ENCODE measurements at places on chromosomes 11 and 22. TPM values are rescaled to one million over a fixed set of nuclear protein-coding genes. Genes with fewer than 3 reads are reported as not detected.

DNA sequence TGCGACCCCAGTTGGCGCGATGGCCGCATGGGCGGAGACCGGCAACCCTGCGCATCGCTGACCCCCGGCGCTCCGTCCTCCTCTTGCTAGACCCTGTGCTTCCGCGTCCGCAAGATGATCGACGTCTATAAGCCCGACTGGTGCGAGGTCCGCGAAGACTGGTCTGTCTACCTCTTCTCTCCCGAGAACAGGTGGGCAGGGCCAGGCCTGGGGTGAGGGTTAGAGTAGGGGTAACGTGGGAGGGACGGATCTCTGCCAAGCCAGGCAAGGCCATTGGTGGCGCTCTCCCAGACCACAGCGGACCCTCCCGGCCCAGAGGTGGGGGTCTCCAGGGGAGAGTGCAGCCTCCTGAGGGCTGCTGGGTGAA, 92.1 kb downstream of the CACNA1I start:
- DNase-seq: no peak

DBX1 gene
- not detected for total RNA-seq

DNA sequence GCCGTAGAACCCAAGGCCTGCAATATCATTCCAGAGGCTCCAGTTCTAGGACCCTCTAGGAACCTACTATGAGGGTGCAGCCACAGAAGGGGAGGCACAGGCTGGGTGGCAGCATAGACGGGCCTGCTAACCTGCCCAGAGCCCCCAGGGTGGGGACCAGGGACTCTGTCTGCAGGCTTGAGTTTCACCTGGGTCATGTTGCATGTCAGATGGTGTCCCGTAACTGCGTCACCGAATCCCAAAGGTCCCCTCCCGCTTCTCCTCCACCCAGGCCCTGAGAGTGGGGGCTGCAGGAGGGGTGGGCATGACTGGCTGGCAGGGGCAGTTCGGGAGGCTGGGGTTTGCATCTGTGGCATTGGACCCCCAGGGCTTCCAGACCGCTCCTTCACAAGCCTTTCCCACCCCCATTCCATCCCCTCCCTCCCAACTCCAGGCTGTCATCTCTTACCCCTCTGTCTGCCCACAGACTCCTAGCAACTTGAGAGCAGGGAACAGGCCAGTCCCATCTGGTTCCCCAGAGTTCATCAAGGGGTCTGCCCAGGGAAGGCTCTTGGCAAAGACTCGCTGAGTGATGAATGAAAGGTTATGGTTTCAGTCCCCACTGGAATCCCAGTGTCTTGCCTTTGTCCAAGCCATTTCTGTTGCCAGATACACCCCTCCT, 16.3 kb downstream of the MYO7A start:
- DNase-seq: no peak

DNA sequence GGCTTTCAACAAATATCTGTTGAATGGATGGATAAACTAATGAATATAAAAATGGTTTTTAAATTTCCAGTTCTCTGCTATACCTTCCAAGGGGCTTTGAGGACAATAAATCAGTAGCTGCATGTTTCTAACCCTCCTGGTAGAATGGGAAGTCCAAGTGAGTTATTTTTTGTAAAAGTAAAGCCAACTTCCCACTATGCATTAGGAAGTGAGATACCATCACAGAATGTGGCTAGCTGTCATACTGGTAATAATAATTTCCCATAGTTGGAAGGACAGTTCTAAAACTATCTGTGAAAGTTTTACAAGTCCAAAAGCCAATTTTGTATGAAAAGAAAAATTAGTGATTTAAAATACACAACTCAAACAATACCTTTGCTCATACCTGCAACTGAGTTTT, 50.0 kb downstream of the TMEM123 start:
- DNase-seq: no peak

DNA sequence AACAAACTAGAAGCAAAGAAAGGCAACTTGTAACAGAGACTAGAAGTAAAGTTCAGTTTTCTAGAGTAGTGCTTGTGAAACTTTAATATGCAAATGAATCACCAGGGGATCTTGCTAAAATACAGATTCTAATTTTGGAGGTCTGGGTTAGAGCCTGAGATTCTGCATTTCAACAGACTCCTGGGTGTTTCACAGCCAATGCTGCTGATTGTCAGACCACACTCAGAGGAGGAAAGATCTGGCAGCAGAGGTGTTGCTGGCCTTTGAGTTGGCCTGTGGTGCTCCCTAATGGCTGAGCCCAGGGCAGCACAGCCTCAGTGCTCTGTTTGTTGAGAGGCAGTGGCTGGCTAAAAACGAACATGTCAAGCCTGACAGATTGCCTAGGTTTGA, 5.4 kb downstream of the CRY2 start:
- no peak for DNase-seq

MRGPRX4 gene
- not detected for total RNA-seq

GRCh38 chr11:61666684-61667297, 13.4 kb upstream of the DAGLA start:
- no peak for DNase-seq

DNA sequence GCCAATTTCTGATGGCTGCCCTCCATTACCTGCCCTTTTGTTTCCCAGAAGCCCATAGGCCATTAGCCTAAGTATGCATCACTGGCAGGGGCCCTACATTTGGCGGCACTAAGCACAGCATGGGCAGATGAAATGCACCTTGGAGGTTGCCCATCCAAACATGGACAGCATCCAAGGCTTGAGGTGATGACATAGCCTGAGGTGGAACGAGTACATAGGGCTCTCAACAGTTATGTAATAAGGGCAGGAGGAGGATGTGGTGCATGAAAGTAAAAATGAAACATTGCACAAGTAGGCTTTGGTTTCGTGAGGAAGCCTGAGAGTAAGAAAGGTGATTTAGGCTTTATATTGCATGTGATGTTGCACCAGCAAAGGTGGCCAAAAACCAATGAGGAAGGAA, 148.1 kb downstream of the FAM76B start:
- DNase-seq: peak; percentile 55

GRCh38 chr11:123362941-123363340, 67.1 kb upstream of the GRAMD1B start:
- DNase-seq: no peak

Data from lower lobe of right lung (tissue), 2 donors.